Placental epithelial cell (primary cell): ENCODE measurements at places on chromosomes 12 and 14. TPM values are rescaled to one million over a fixed set of nuclear protein-coding genes. Genes with fewer than 3 reads are reported as not detected.

OR6C6 gene
- not detected in 2 replicates for total RNA-seq

AQP2 gene
- total RNA-seq = not detected in 2 replicates

ALDH1L2 gene
- 3.9 and 6.8 TPM in 2 replicates for total RNA-seq

CLEC12A gene
- total RNA-seq = not detected in 2 replicates

POTEG gene
- not detected in 2 replicates for total RNA-seq

TAS2R30 gene
- 5.5 and 7.0 TPM in 2 replicates for total RNA-seq

DBX2 gene
- total RNA-seq = not detected in 2 replicates

PXMP2 gene
- 13.0 and 29.3 TPM in 2 replicates for total RNA-seq

IFT43 gene
- total RNA-seq = 17.8 and 18.8 TPM in 2 replicates

TAS2R50 gene
- 3.1 and 4.1 TPM in 2 replicates for total RNA-seq

CDKN1B gene
- 35.1 and 47.5 TPM in 2 replicates for total RNA-seq

JKAMP gene
- 48.3 and 90.8 TPM in 2 replicates for total RNA-seq

MSRB3 gene
- 11.8 and 15.9 TPM in 2 replicates for total RNA-seq

VRTN gene
- not detected in 2 replicates for total RNA-seq

SAV1 gene
- 13.0 and 18.8 TPM in 2 replicates for total RNA-seq

CCDC184 gene
- 0.11 TPM in 1 of 2 replicates, not detected in the other for total RNA-seq

TDG gene
- 34.2 and 46.3 TPM in 2 replicates for total RNA-seq

TTC6 gene
- not detected in 2 replicates for total RNA-seq

TBX3 gene
- 1.2 and 2.1 TPM in 2 replicates for total RNA-seq

IL31 gene
- total RNA-seq = not detected in 2 replicates

MYL2 gene
- not detected in 2 replicates for total RNA-seq

ISCA2 gene
- total RNA-seq = 13.1 and 18.1 TPM in 2 replicates

ACAD10 gene
- total RNA-seq = 16.2 and 32.2 TPM in 2 replicates

MGP gene
- not detected in 2 replicates for total RNA-seq

RGS6 gene
- total RNA-seq = not detected in 2 replicates

OTX2 gene
- total RNA-seq = not detected in 2 replicates

KIAA0586 gene
- total RNA-seq = 10.2 and 27.8 TPM in 2 replicates

BAG5 gene
- 18.5 and 24.5 TPM in 2 replicates for total RNA-seq

ATL1 gene
- total RNA-seq = 5.9 and 6.0 TPM in 2 replicates

ZC3H14 gene
- 57.7 and 66.5 TPM in 2 replicates for total RNA-seq

SAMD4A gene
- 20.8 and 40.6 TPM in 2 replicates for total RNA-seq
